Caudate nucleus (tissue), 63 donors: ENCODE measurements at places on chromosomes 3 and 15.

GRCh38 chr3:112709911-112710310 is 69.0 kb upstream of the CCDC80 start:
- DNase-seq: no peak

GRCh38 chr15:40930430-40931299 is 1.5 kb downstream of the DLL4 start:
- DNase-seq: no peak

GRCh38 chr15:60673918-60674558 is 195.1 kb upstream of the ICE2 start:
- DNase-seq: peak; percentile 11

DNA sequence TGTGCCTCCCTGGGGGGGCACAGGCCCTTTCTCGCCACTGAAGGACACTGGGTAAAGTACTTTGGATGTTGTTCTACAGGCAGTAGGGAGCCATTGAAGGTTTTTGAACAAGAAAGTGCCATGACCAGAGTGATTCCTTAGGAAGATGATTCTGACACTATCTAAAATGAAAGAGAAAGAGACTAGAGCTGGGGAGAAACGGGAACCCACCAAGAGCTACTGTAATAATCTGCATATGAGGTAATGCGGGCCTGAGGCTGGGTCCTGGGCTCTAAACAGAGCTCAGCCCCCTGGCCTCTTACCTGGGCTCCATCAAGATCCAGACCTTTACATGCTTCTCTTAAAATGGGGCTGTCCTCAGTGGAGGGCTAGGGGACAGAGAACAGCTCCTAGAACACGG is 24.9 kb downstream of the GRK7 start:
- no peak for DNase-seq

- no peak for DNase-seq
Measured at GRCh38 chr3:27565201-27565852, 81.1 kb upstream of the SLC4A7 start.

DNA sequence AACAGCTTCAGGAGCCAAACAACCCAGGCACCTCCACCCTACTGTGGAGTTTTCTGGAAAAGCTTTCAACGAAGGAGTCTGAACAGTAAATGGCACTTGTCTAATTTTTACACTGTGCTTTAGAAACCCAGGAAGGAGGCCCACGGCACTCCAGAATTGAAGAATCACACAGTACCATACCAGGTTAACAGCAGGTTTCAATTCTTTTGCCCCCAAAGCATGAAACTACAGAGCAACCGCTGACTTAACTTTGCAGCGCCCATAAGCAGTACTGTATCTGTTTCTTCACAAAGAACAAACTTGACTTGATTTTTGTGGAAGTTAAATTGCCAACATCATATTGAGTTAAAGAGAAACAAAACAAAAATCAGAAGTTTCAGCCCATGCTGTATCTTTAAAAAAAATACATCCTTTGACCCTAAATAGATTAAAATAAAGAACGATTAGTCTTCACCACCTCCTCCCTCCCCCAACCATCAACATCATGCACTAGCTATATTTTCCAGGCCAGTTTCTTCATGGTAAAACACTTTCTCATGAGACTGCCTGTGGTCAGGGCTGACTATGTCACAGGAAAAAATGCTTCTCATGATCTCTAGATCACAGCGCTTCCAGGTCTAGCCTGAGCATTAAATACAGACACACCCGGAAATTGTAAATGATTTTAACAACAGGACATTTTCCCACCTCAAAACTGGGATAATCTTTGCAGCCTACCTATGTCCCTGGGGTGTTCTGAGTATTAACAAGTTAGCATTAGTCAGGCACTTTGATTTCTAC is 456.3 kb downstream of the FOXP1 start:
- no peak for DNase-seq

GRCh38 chr3:196754091-196754981 is 14.7 kb downstream of the PAK2 start:
- DNase-seq: no peak
